ENCODE measurements at places on chromosomes 2 and 18. TPM values are rescaled to one million over a fixed set of nuclear protein-coding genes. Genes with fewer than 3 reads are reported as not detected.

STARD6 gene
- total RNA-seq: 0.82 TPM

DNA sequence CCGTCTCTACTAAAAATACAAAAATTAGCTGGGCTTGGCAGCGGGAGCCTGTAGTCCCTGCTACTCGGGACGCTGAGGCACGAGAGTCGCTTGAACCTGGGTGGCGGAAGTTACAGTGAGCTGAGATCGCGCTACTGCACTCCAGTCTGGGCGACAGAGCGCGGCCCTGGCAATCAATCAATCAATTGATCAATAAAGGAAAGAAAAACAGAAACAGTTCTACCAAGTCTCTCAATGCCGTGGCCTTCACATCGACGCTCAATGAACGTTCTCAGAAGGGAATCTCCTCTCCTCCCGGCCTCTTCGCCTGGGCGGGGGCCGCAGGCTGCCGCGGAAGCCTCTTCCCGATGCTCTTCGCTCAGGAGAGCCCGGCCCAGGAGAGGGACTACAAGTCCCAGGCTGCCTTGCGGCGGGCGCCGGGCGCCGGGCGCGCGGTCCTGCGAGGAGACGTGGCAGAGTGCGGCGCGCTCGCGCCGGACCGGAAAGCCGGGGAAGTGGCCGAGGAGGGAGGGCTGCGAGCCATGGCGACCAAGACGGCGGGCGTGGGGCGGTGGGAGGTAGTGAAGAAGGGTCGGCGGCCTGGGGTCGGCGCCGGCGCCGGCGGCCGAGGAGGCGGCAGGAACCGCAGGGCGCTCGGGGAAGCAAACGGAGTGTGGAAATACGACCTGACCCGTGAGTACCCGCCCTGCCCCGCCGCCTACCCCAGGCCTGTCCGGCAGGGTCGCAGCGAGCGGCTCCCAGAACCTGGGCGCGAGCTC lies at the start of gene TMEM214:
Gene TMEM214 (plus strand): TSS at position 471 of the 758 bp plus-strand sequence. CDS start 51 bp downstream, at position 522.
- peak; percentile 93 for DNase-seq

DNA sequence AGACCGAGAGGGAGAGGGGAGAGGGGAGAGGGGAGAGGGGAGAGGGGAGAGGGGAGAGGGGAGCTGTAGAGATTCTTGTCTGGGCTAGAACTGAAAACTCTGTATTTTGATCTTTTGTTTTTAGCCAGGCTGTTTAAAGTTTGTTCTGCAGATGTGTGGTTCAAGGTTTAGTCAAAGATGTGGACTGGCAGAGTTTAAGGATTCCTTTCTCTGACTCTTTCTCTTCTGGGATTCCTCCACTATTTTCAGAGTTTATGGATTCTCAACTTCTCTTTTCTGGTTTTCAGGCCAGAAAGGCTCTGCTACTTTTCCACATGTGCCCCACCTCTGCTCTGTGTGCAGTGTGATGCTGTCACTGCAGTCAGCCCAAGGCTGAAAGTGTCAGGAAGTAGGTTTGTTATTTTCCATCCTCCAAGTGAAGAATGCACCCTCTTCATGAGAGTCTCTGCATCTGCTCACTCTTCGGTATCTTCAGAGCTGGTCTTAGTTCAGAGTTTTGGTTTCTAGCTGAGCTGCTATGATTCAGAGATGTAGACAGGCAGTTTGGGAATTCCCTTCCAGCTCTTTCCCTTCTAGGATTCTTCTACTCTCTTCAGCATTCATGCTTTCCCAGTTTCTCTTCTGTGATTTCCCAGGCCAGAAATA lies 130.9 kb upstream of the SMAD7 start:
- no peak for DNase-seq

DNA sequence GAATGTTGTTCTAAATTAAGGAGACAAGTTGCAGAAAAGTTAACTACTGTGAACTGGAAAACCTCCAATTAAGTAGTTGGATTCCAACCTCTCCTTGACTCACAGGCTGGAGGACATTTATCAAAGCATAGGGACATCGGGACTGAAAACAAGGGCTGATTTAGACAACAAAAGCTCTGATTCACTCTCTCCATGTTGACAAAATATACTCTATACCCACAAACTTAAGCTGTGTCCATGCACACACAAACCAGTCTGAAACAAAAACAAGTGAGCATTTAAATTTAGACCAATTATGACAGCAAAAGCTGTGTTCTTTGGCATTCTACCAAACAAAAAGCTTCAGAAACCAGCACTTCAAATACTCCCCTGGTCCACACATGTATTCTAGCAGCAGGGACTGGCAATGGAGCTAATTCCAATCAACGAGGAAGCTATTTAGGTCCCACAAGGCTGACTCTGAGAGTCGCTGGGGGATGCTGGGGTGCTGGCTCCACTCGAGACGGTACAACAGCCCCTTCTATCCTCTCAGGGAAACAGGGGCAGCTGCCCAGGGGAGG lies 71.4 kb downstream of the NXPH2 start:
- DNase-seq: no peak
